Transverse colon (tissue), 4 donors: ENCODE measurements at places on chromosomes 4 and X.
A peak's percentile ranks its signal among the peaks of the same experiment; 100 is the strongest.

- DNase-seq, result no peak
- no peaks in the 10 kb centered on the region for H3K27me3 ChIP-seq
- H3K4me1 ChIP-seq, result no peaks in the 10 kb centered on the region
- H3K36me3 ChIP-seq, result no peaks in the 10 kb centered on the region
Measured at GRCh38 chr4:15116509-15117079, 114.3 kb downstream of the CPEB2 start.

DNA sequence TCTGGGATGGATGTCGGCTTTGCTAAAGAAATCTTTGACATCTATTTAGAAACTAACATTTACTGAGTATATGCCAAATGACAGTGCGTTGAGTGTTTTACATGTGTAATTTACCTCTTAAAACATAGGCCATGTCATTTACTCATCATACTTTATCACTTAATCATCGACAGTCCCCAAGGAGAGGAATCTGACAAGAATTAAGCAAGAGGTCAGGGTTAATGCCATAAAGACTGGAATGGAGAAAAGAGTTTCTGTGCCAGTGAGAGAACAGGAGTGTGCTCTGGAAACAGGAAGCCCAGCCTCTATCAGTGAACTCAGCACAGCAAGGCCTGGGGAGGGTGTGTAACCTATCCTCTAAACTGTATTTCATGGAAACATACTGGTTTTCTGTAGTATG lies 28.0 kb upstream of the AMOT start:
- H3K36me3 ChIP-seq, result no peaks in the 10 kb centered on the region
- H3K27ac ChIP-seq, result no peak overlapping the region
- H3K4me3 ChIP-seq, result no peak overlapping the region
- no peaks in the 10 kb centered on the region for H3K4me1 ChIP-seq
- no peaks in the 10 kb centered on the region for H3K27me3 ChIP-seq

DNA sequence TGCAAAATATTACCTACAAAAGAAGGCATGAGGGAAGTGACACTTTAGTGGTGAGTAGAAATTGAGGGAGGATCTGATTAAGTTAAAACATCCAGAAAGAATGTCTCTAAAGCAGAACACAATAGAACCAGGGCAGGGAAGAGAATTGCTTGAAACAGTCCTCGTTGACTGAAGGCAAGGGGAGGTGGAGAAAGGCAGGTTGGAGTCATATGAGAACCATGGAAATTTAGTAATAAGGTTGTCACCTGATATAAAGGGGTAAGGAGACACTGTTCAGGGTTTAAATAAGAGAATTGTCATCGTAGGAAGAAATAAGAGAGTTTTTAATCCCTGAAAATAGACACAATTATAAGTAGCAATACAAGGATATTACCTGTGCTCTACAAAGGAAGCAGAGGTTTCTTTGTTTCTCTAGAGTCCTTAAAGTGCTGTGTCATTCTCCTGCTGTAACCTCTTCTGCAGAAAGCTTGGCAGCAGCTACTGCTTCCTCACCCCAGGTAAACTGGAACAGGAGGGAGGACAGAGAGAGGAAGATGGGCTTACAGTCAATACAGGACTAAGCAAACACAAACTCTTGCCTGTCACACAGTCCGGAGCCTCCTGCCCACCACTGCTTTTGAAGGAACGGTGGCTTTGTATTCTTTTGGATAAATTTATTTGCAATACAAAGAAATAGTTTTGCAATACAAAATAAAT lies 258.4 kb downstream of the PPARGC1A start:
- no peaks in the 10 kb centered on the region for H3K4me1 ChIP-seq
- no peaks in the 10 kb centered on the region for H3K27me3 ChIP-seq
- H3K4me3 ChIP-seq, result no peak overlapping the region
- H3K27ac ChIP-seq, result no peak overlapping the region

- no peaks in the 10 kb centered on the region for H3K36me3 ChIP-seq
- DNase-seq, result no peak
- no peaks in the 10 kb centered on the region for H3K4me1 ChIP-seq
- H3K27ac ChIP-seq, result no peak overlapping the region
Measured at GRCh38 chr4:113773756-113774155, 12.2 kb upstream of the CAMK2D start.

DNA sequence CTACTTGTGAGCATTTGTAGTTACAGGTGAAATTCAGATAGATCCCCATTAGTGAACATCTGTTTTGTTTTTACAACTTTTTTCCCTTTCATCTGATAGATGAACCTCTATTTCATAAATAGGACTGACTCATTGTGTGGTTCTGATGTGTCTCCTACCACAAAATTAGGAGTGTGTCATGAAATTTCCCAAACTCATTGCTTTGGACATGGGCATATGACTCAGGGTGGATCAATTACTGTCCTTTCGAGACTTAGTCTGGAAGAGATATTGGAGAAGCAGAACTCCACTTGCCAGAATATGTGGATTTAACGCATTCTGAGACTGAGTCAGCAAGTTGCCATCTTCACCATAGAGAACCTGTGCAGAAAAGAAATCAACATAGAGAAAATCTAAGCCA lies 53.5 kb upstream of the PCDH10 start:
- no peaks in the 10 kb centered on the region for H3K27me3 ChIP-seq
- H3K27ac ChIP-seq, result no peak overlapping the region
- DNase-seq, result no peak
- H3K36me3 ChIP-seq, result no peaks in the 10 kb centered on the region
- H3K4me1 ChIP-seq, result no peaks in the 10 kb centered on the region

DNA sequence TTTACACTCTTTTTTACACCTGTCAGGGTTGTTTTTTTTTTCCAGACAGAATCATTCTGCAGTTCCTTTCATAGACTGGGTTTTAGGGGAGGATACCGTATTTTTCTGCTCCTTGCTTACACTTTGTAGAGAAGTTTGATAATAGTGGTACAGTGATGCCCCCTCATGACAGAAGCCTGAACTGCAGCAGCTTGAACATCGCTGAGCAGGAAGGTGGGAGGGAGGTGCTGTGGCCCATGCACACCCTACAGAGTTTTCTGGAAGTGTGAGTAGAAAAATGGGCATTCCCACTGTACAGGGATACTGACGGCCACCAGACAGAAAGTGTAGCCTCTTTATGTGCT lies 54.5 kb downstream of the RAB40A start:
- H3K27ac ChIP-seq, result no peak overlapping the region
- no peaks in the 10 kb centered on the region for H3K36me3 ChIP-seq
- H3K4me3 ChIP-seq, result no peak overlapping the region
- no peaks in the 10 kb centered on the region for H3K4me1 ChIP-seq
- H3K27me3 ChIP-seq, result no peaks in the 10 kb centered on the region

GRCh38 chr4:15992167-15992485 lies 29.2 kb upstream of the FGFBP2 start:
- no peak overlapping the region for H3K4me3 ChIP-seq
- DNase-seq, result no peak
- no peaks in the 10 kb centered on the region for H3K36me3 ChIP-seq
- peaks cover 3% of the 10 kb centered on the region for H3K4me1 ChIP-seq
- no peak overlapping the region for H3K27ac ChIP-seq

GRCh38 chrX:40734971-40735324 lies 394 bp downstream of the MED14 start:
- H3K4me1 ChIP-seq, result no peaks in the 10 kb centered on the region
- no peaks in the 10 kb centered on the region for H3K27me3 ChIP-seq
- peak overlapping the region; percentile 97 for H3K27ac ChIP-seq
- DNase-seq, result peak; percentile 37
- H3K36me3 ChIP-seq, result no peaks in the 10 kb centered on the region
- peak overlapping the region; percentile 85 for H3K4me3 ChIP-seq

- peak; percentile 28 for DNase-seq
- H3K4me1 ChIP-seq, result peaks cover 11% of the 10 kb centered on the region
- H3K4me3 ChIP-seq, result peak within 1 kb of the TSS; percentile 12
- H3K27ac ChIP-seq, result peak within 1 kb of the TSS; percentile 66
- no peaks in the 10 kb centered on the region for H3K27me3 ChIP-seq
Measured at GRCh38 chrX:48971249-48972219, at the start of gene KCND1. Gene KCND1 (minus strand): TSS chrX:48971844. CDS start chrX:48970271, 1,573 bp downstream.

DNA sequence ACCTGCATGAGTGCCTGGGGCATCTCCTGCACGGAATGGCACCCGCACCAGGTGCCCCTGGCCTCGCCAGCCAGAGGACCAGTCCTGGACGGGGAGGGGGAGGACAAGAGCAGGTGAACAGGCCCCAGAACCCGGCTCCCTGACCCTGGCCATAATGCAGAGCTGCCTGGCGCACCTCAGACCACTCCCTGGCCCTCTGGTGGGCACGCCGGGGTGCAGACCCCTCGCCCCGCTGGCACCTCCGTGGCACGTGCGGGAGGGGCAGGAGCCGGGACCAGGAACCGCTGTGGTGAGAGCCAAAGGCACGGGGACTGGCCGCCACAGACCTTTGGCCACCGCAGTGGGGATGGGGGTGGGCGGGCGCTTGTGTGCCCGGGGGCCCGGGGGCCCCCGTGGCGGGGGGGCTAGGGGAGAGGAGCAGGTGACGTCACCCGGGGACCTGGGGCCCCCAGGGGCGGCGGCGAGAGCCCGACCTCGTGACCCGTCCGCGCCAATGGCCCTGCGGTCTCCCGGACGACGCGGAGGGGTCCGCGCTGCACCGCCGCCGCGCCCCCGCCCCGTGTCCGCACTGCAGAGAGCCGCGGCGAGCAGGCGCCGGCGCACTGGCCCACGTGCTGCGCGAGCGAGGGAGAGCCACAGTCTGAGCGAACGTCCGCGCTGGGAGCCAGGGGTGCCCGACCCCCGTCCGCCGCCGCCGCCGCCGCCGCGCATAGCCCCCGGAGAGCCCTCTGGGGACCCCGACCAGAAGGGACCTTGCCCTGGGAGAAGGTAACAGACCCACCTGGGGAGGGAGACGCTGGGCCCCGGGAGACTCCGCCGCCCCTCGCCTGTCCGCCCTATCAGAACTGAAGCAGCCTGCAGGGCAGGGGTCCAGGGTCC lies at the start of gene PNMA3:
TSS of gene PNMA3 (plus strand) at position 600 of the 879 bp plus-strand sequence. CDS start 586 bp downstream, outside the sequence.
- H3K27me3 ChIP-seq, result peaks cover 10% of the 10 kb centered on the region
- H3K27ac ChIP-seq, result no peak within 1 kb of the TSS
- DNase-seq, result no peak
- no peaks in the 10 kb centered on the region for H3K4me1 ChIP-seq
- no peaks in the 10 kb centered on the region for H3K36me3 ChIP-seq

DNA sequence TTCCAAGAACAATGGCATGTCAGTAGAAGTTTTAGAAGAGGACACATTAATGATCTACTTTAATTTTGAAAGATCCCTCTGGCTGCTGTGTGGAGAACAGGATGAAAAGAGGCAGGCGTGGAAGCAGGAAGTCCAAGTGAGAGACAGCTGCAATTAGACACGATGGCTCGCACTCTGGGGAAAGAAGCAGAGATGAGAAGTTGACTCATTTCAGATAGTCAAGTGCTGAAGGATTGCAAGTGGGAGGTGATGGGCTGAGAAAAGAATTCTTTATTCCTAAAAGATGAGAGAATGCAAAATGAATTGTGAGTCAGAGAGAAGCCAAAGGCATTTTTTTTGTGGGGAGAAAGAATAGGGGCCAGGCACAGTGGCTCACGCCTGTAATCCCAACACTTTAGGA lies 16.5 kb downstream of the RXFP1 start:
- DNase-seq, result no peak
- no peak overlapping the region for H3K4me3 ChIP-seq
- no peaks in the 10 kb centered on the region for H3K4me1 ChIP-seq
- H3K27me3 ChIP-seq, result no peaks in the 10 kb centered on the region

- H3K4me1 ChIP-seq, result no peaks in the 10 kb centered on the region
- H3K36me3 ChIP-seq, result no peaks in the 10 kb centered on the region
- H3K4me3 ChIP-seq, result no peak overlapping the region
- H3K27ac ChIP-seq, result no peak overlapping the region
Measured at GRCh38 chr4:48133669-48134068, 381 bp downstream of the TXK start.

DNA sequence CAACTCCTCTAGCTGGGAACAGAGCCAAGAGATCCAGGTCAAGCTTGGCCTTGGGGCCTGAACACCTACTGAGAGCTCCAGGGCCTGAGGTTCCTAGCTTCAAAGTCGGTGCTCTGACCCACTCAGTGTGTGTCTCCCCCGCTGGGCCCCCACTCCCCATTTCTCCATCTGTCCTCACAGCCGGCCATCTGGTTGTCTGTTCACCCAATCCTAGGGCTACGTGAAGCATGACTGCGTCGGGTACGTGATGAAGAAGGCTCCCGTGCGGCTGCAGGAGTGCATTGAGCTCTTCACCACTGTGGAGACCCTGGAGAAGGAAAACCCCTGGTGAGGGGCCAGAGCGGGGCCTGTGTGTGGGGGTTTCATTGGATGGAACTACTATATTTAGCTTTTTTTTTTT lies 12.3 kb downstream of the USP11 start:
- no peak overlapping the region for H3K27ac ChIP-seq
- no peaks in the 10 kb centered on the region for H3K4me1 ChIP-seq
- no peak for DNase-seq
- H3K36me3 ChIP-seq, result no peaks in the 10 kb centered on the region

GRCh38 chr4:169941141-169941540 lies 85.1 kb downstream of the MFAP3L start:
- no peaks in the 10 kb centered on the region for H3K36me3 ChIP-seq
- no peak overlapping the region for H3K27ac ChIP-seq
- H3K27me3 ChIP-seq, result no peaks in the 10 kb centered on the region
- no peaks in the 10 kb centered on the region for H3K4me1 ChIP-seq

- DNase-seq, result no peak
- H3K4me3 ChIP-seq, result no peak overlapping the region
- no peaks in the 10 kb centered on the region for H3K27me3 ChIP-seq
- no peaks in the 10 kb centered on the region for H3K4me1 ChIP-seq
- H3K27ac ChIP-seq, result no peak overlapping the region
Measured at GRCh38 chr4:54120518-54120917, 20.6 kb downstream of the GSX2 start.

GRCh38 chr4:1851160-1851559 lies 4.8 kb downstream of the LETM1 start:
- no peaks in the 10 kb centered on the region for H3K27me3 ChIP-seq
- H3K4me1 ChIP-seq, result peaks cover 51% of the 10 kb centered on the region
- no peak for DNase-seq
- no peak overlapping the region for H3K4me3 ChIP-seq
- H3K27ac ChIP-seq, result peak overlapping the region; percentile 71
- H3K36me3 ChIP-seq, result peaks cover 10% of the 10 kb centered on the region

DNA sequence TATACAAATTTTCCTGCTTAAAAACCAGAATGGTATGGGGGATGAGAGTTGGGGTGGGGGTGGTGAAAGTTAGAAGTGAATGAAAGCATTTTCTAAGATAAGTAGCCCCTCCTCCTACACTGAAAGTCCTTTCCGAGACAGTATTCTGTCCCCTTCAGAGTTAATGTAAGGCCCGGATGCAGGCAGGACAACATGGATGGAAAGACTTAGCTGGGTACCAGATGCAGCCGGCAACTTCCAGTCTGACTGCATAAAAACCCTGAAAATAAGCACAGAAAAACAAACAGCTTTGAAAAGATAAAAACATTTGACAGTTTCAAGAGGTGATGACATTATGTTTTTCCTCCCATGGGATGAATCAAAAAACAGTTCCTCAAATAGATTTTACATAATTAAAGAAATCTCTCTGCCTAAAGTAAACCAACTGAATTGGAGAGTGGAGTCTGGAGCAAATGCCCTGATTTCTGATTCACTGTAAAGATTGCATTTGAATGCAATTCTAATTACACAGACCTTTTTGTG lies 196.3 kb downstream of the GPAT3 start:
- no peak for DNase-seq
- H3K36me3 ChIP-seq, result no peaks in the 10 kb centered on the region
- H3K4me3 ChIP-seq, result no peak overlapping the region

GRCh38 chrX:38817004-38817703 lies 15.9 kb downstream of the MID1IP1 start:
- peaks cover 8% of the 10 kb centered on the region for H3K4me1 ChIP-seq
- no peaks in the 10 kb centered on the region for H3K36me3 ChIP-seq
- H3K27ac ChIP-seq, result peak overlapping the region; percentile 72
- H3K27me3 ChIP-seq, result no peaks in the 10 kb centered on the region
- DNase-seq, result peak; percentile 68
- no peak overlapping the region for H3K4me3 ChIP-seq

- no peak overlapping the region for H3K4me3 ChIP-seq
- H3K27ac ChIP-seq, result no peak overlapping the region
- H3K27me3 ChIP-seq, result no peaks in the 10 kb centered on the region
- no peaks in the 10 kb centered on the region for H3K4me1 ChIP-seq
- DNase-seq, result no peak
Measured at GRCh38 chrX:127466211-127466610, 586.0 kb downstream of the ACTRT1 start.
